T-helper 17 cell (primary cell): ENCODE measurements at places on chromosomes 4 and X. TPM values are rescaled to one million over a fixed set of nuclear protein-coding genes. Genes with fewer than 3 reads are reported as not detected.

GRCh38 chrX:150362599-150363481 is at the start of gene MAMLD1:
Gene MAMLD1, plus strand, starts transcription at chrX:150363317. Its CDS starts 82,200 bp downstream, at chrX:150445517.
- H3K27me3 ChIP-seq = no peaks in the 10 kb centered on the region
- peak within 1 kb of the TSS; percentile 95 for H3K4me3 ChIP-seq
- H3K4me1 ChIP-seq = peaks cover 23% of the 10 kb centered on the region
- peak within 1 kb of the TSS; percentile 83 for H3K27ac ChIP-seq

DNA sequence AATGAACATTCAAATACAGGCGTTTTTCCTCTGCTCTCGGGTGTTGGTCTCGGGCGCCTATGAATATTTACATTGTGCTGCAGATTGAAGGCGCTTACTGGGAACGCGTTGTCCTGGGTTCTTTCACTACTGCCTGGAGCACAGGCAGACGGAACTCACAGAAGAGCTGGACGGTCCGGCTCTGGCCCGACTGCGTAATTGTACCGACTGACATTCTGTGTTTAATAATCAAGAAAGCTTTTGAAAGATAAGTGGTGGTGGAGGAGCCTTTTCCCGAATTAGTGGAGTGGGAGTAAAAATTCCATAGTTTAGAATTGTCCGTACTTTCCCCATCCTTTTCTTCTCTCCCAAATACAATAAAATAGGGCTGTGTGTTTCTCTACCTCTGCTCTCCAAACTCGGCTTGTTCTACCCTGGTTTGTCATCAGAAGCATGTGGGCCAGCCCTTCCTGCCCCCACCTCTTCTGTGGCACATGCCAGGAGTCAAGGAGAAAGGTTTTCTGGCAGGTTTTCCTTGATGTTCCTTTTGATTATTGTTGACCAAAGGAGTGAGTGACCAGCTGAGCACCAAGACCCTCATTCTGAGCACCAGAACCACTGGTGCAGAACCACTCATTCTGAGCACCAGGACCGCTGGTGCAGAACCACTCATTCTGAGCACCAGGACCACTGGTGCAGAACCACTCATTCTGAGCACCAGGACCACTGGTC is 2.3 kb downstream of the FHDC1 start:
- peaks cover 52% of the 10 kb centered on the region for H3K27me3 ChIP-seq
- H3K4me1 ChIP-seq = peaks cover 14% of the 10 kb centered on the region
- no peak for DNase-seq
- peak overlapping the region; percentile 14 for H3K27ac ChIP-seq
- peak overlapping the region; percentile 89 for H3K4me3 ChIP-seq
- peaks cover 7% of the 10 kb centered on the region for H3K36me3 ChIP-seq

The SLIT2 gene
- total RNA-seq = not detected

The SLITRK4 gene
- total RNA-seq = 0.17 TPM
